Bronchus fibroblast of lung (primary cell): ENCODE measurements at places on chromosomes 1 and 21. TPM values are rescaled to one million over a fixed set of nuclear protein-coding genes. Genes with fewer than 3 reads are reported as not detected.

The OR2L5 gene
- total RNA-seq: not detected in 2 replicates

The FAM3B gene
- not detected in 2 replicates for total RNA-seq

The DTL gene
- 20.8 and 23.8 TPM in 2 replicates for total RNA-seq

The TRIM17 gene
- total RNA-seq: 0.34 and 0.45 TPM in 2 replicates

The HNRNPCL4 gene
- total RNA-seq: not detected in 2 replicates

The PLA2G5 gene
- not detected in 2 replicates for total RNA-seq

The SLC45A1 gene
- total RNA-seq: 3.0 and 3.5 TPM in 2 replicates

The CACHD1 gene
- total RNA-seq: 2.4 and 2.7 TPM in 2 replicates
